ENCODE measurements at places on chromosomes 12 and 14.

- no peak for DNase-seq
Observed at GRCh38 chr12:131460520-131460919, 250.4 kb upstream of the SFSWAP start.

GRCh38 chr12:64992641-64993040 lies 128.5 kb downstream of the WIF1 start:
- DNase-seq, result no peak

DNA sequence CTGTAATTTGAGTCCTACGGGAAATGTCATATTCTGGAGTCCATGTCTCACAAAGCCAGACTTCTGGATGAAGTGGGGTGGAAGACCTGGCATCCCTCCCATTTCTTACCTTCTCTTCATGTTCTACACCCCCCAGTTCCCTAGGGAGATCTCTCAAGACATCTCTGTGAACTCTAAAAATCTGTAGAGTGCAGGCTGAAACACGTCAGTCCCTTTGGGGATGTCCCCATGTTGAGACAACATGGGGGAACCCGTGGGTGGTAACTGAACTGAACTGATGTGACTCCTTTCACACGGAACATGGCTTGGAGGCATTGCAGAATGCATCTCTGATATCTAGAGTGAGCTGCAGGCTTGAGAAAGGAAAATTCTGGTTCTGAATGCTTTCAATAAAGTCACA lies 15.2 kb downstream of the SERPINA12 start:
- DNase-seq, result no peak

DNA sequence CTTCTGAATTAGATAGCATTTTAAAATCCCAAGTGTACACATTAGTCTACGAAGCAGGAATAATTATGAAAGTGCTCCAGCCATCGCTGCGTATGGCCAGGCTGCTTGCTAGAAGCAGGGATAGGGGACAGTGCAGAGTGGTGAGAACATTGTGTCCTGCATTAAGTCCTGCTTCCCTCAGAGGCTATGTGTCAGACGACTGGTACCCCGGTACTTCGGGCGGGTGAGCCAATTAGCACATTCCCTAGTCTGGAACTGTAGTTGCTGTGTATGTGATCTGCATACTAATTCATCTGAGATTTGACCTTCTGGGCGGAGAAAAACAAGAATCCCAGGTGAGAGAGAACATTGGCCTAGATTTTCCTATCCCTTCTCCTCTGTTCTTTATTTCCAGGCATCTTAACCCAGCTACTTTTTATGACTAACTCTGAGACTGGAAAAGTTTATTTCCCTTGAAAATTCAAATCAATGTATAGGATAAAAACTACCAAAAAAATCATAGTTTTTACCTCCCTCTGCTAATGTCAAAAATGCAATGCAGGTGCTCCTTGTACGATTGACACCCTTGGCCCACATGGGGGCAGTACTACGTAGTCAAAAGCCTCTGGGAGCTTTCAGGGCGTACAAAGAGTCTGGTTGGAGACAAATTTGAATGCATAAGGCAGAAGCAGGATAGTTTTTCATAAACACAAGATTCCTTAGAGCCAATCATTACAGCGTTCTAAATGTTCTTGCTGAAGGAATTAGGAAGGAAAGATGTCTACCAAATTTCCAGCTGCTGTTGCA lies 764.3 kb downstream of the NOVA1 start:
- no peak for DNase-seq

DNA sequence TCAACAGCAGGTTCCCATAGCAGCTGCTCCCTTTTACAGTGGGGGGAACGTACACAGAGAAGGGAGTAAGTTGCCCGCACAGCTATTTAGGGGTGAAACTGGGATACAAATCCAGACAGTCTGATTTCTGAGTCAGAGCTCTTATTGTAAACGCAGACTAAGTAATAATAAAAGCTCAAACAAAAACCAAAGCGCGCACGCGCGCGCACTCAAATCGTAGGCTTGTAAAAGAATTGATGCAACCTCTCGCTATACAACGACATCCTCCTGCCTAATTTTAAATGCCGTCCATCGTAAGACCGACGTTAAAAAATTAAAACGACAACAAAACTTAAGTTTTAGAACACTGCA lies 747 bp upstream of the DACT1 start:
- peak; percentile 29 for DNase-seq

- DNase-seq, result no peak
Observed at GRCh38 chr14:52402812-52403526, 88.9 kb downstream of the PTGER2 start.

GRCh38 chr12:52448228-52448627 lies 3.7 kb downstream of the KRT6B start:
- no peak for DNase-seq

DNA sequence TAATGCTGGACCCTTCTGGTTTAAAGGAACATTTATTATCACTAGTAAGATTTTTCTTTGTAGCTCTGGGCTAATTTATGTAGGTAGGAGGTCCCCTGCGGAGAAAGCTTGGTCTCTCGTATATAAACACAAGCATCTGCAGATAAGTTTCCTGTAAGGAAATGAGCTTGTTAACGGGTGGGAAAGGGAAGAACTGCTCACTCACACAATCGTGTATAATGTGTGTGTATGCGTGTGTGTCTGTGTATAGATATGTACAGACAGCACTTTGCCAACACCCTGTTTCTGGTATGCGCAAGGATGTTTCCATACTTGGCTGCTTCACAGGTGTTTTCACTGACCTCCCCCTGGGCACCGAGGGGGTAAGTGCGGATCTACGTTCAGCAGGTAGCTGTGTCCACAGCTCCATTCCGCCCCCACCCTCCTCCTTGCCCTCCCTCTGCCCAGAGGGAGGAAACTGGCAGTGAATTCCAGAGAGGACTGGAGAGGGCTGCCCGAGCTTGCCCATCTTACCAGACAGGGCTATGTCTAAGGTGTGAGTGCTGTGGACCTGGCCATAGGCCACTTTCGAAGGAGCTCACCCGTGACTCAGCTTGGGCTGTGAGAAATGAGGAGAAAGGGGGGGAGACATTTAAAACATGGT lies 65.2 kb downstream of the NINJ2 start:
- DNase-seq, result no peak

- no peak for DNase-seq
Observed at GRCh38 chr12:24505366-24506015, 443.4 kb downstream of the BCAT1 start.

DNA sequence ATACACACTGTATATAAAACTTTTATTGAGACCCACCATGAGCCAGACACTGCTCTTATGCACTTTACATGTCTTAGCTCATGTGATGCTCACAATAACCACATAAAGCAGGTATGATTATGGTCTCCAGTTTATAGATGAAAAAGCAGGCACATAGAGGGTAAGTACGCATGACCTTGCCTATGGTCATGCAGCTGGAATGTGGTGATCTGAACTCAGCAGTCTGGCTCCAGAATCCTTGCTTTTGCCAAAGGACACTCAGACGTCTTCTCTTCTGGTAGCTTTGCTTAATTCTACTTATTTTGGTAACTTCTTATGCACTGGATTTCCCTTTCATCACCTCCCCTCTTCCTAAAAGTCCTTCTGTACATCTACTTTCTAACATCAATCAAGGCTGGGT lies 103.3 kb upstream of the CRY1 start:
- no peak for DNase-seq

GRCh38 chr12:75969768-75970167 lies 61.8 kb downstream of the PHLDA1 start:
- no peak for DNase-seq

DNA sequence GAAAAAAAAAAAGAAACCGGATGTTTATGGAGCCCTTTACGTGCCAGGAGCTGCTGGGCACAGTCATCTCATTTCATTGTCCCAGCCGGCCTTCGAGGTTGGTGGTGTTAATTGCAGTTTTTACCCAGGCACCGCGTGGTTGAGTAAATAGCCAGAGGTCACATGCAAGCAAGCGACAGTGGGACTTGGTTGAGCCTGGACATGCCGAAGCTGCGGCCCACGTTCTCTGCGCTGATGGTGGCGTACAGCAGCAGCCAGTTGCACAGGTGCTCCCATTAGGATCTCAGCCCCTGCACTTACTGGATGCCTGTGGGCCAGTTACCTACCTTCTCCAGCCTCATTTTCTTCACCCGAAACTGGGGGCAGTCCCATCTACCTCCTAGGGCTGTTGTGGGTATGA lies 54.0 kb downstream of the TSPAN9 start:
- DNase-seq, result no peak

- no peak for DNase-seq
Observed at GRCh38 chr14:93974833-93975232, 1.5 kb downstream of the ASB2 start.

DNA sequence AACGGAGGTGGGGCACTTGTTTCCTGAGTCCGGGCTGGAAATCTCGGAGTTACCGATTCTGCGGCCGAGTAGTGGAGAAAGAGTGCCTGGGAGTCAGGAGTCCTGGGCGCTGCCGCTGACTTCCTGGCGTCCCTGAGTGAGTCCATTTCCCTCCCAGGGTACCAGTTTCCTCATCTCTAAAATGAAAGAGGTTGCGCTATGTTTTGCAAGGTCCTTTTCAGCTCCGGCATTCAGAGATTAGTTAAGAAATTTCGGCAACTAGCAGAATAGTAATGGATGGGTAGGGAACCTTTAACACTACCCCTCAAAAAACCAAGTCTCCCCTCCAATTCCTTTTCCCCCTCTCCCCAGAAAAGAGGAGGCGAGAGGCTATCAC lies 724 bp downstream of the BLOC1S1 start:
- DNase-seq, result no peak

DNA sequence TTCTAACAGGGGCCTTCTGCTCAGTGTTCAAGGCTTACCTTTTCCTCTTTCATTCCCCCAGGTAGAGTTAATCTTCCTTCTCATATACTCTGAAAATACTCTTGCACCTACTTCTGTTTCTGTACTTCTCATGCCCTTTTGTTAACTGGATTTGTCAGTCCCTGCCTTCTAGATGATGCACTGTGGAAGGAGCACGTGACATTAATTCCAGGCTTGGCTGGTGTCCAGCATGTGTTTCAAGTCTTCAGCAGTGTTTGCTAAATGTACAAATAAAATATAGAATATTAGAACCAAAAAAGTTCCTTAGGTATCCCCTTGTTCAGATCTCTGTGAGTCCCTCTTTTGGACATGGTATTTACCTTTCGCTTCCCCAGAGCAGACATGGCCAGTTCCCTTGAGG lies 27.9 kb upstream of the EVL start:
- no peak for DNase-seq

DNA sequence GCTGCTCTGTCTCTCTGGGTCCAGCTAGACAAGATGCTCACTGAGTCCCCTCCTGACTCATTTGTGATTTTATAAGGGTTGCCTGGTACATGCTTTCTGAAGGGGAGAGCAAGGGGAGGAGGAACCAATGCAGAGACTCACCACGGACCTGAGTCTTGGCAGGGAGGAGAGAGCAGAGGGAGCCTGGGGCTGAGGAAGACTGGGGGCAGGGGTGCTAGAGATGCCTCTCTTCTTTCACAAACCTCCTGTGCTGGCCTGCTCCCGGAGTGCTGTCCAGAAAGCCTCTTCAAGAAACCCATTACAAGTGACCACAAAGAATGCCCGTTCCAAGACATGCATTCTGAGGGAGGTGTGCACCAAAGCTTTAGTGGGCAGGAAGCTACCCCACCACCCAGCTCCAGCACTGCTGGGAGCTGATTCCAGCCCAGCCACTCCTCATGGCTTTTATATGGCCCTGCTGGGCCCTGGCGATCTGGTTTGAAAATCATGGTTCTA lies 33.1 kb upstream of the DICER1 start:
- DNase-seq, result no peak

DNA sequence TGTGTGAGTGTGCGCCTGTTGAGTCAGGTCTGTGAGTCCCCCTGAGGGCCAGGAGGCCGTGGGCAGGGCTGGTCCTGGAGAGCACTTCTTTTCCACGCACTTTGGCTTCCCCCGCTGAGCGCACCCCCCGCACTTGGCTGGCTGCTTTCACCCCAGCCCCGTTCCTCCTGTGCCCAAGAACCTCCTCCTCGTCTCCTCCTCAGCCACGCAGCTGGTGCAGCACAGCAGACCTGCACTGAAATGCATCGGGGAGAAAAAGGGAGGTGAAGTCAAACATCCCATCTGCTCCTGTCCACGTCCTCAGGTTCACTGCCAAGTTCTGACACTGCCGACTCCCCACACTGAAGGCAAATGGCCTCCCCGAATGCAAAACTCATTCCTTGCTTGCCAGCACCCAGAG lies 362.7 kb upstream of the SFSWAP start:
- no peak for DNase-seq

DNA sequence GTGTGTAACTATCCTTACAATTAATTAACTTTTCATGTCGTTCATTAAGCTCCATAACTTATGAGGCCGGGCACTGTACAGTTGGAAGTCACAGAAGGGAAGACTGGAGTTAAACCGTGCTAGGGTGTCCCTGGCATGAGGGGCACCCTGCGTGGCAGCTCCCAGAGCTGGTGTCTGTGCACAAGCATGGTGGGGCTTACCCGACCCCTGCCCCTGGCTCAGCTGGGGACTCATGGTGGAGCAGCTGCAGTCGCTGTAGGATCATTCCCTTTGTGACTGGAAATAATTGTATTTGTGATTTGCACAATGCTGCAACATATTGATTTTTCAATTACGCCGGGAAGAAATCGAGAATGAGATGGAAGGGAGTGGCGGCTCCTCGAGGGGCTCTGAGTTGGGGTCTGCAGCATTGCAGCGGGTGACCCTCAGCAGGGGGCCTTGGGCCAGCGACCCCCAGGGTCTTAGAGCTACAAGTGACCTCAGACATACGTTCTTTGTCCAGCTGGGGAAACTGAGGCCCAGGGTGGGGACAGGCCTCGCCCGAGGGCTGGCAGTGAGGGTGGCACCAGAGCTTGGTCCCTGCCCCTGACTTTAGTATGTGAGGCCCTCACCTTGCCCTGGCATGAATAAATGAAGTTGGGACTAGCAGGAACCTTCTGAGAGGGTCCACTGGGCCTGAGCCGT lies 125.4 kb downstream of the KIF26A start:
- DNase-seq, result no peak

DNA sequence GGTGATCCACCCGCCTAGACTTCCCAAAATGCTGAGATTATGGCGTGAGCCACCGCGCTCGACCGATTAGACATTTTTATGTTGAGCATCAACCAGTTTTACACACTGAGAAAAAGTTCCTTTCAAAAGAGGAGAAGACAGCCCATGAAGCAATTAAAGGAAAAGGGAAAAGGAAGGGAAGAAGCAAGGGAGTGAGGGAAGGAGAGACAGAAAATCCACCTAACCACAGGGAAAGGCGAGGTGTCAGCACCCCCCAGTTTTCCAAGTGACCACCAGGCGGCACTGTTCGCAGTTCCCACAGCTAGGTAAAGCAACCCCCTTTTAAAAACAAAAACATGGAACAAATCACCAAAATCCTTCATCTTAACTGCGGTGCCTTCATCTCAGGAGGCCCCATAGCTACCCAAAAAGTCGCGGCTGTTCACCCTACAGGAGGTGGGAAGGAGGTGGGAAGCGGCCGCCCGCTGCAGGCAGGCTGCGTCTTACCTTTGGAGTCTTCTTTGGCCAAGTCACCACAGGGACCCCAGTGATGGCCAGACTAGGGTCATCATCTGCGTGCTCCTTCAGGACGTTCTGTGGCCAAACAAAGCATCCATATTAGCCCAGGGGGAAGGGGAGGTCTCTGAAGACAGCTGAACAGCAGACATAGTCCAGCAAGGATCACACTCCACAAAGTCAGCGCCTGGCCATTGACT lies 86.6 kb downstream of the KDM2B start:
- DNase-seq, result peak; percentile 35

GRCh38 chr12:11622876-11623281 lies 26.6 kb upstream of the ETV6 start:
- no peak for DNase-seq

GRCh38 chr12:124776125-124776513 lies 87.5 kb downstream of the SCARB1 start:
- no peak for DNase-seq
